Activated naive CD4-positive, alpha-beta T cell treated with anti-CD3 and anti-CD28 coated beads for 36 hours (primary cell): ENCODE measurements at places on chromosomes 13 and 19.

GRCh38 chr13:108276060-108276459, 6.5 kb downstream of the TNFSF13B start:
- DNase-seq, result no peak

DNA sequence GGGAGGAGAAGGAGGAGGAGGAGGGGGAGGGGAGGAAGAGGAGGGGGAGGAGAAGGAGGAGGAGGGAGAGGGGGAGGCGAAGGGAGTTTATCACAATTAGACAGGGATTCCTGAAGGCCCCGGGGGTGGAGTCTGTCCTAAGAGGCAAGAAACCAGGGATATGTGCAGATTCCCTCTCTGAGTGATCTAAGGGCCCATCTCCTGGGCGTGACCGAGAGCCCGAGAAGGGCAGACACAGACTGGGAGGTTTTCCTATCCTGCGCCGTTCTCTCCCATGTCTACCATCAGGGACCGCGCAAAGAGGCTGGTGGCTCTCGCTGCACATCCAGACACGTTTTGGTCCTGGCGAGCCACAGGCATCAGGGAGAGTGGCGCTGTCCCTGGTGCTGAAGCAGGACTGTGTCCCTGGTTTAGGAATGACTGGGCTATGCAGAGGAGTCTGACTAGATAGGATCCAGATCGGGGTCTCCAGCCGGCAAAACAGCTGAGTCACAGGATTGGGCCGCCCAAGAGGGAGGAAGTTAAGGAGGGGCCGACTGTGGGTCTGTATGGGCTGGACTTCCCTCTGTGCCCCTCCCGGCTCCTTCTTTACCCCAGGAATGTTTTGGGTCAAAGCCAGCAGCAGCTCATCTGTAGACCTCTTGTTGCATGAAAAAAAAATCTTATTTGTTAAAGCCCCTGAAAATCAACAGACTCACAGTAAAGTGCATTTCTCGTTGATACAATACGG, 17.9 kb upstream of the ZNF175 start:
- peak; percentile 76 for DNase-seq

GRCh38 chr19:53980539-53981375, 10.7 kb upstream of the CACNG6 start:
- DNase-seq, result no peak

DNA sequence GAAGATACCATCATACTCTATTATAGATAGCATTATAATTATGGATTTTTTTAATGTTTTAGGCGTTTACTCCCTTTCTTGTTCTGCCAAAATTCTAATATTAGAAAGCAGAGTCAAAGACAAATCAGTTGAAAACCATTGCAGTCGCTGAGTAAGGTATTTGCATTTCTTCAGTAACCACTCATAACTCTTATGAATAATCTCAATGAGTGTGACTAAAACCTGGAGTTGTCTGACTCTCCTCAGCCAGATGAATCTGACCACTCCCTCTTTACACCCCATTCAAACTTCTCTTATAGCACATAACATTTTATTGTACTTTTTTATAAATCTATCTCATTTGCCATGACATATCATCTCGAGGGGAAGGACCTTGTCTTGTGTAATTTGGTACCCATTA, 1006.5 kb downstream of the DIAPH3 start:
- DNase-seq, result no peak

- peak; percentile 15 for DNase-seq
Observed at GRCh38 chr19:45450012-45450333, 17.8 kb upstream of the FOSB start.

- DNase-seq, result no peak
Observed at GRCh38 chr19:55097864-55098715, 19.3 kb downstream of the PPP1R12C start.

GRCh38 chr13:60654415-60654814, 257.4 kb downstream of the TDRD3 start:
- DNase-seq, result no peak

GRCh38 chr13:93577105-93577504, 350.5 kb downstream of the GPC6 start:
- no peak for DNase-seq

DNA sequence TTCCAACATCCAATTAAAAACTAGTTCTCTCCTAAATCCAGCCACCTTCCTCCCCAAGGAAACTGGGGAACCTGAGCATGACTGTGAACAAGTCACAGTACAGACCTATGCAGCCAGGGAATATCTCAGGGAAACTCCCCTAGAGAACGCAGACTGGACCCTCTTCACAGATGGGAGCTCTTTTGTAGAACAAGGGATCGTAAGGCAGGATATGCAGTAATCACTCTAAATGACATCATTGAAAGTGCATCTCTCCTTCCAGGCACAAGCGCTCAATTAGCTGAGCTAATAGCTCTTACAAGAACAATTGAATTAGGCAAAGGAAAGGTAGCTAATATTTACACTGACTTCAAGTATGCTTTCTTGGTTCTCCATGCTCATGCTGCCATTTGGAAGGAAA, 1331.7 kb downstream of the UQCRFS1 start:
- DNase-seq, result no peak

- DNase-seq, result no peak
Observed at GRCh38 chr13:112761701-112762689, 72.2 kb downstream of the ATP11A start.

- no peak for DNase-seq
Observed at GRCh38 chr13:23696610-23697009, 126.4 kb downstream of the TNFRSF19 start.

DNA sequence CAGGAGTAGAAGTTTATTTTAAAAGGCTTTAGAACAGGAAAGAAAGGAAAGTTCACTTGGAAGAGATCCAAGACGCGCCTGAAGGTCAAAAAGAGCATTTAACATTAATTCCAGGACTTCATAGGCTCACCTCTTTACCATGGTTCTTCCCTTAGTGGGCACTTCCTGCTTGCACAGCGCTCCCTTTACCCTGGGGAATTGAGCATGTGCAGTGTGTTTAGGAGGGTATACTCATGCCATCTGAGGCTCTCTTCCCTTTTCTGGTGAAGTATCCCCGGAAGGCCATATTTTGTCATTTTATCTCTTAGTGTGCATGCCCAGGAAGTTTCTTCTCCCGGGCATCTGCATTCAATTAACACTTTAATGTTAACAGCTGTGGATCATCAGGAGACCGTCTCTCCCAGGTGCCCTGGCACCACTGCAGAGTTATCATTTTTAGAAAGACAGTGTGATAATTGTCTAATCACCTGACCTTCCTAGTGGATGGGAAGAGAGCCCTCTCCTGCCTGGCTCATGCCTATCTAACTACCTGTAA, 66.1 kb upstream of the ABCC4 start:
- no peak for DNase-seq

GRCh38 chr13:104534847-104535246, 1468.6 kb upstream of the SLC10A2 start:
- DNase-seq, result no peak

DNA sequence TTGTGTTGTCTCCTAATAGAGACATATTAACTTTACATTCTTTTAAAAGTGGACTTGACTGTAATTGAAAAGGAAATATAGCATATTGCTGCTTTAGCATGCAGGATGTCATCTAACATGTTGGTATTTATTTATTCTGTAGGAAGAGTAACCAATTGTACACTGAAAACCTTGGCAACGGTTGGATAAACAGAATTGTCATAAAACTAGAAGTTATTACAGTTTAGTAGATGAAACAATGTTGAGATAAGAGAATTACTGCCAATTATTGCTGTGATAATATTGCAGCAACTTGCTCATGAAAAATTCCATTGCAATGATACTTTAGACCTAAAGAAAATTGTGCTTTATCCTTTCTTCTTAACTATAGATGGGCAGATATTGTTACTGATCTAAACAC, 7.6 kb upstream of the ERCC5 start:
- no peak for DNase-seq

GRCh38 chr13:98524391-98524790, 52.5 kb downstream of the STK24 start:
- no peak for DNase-seq

DNA sequence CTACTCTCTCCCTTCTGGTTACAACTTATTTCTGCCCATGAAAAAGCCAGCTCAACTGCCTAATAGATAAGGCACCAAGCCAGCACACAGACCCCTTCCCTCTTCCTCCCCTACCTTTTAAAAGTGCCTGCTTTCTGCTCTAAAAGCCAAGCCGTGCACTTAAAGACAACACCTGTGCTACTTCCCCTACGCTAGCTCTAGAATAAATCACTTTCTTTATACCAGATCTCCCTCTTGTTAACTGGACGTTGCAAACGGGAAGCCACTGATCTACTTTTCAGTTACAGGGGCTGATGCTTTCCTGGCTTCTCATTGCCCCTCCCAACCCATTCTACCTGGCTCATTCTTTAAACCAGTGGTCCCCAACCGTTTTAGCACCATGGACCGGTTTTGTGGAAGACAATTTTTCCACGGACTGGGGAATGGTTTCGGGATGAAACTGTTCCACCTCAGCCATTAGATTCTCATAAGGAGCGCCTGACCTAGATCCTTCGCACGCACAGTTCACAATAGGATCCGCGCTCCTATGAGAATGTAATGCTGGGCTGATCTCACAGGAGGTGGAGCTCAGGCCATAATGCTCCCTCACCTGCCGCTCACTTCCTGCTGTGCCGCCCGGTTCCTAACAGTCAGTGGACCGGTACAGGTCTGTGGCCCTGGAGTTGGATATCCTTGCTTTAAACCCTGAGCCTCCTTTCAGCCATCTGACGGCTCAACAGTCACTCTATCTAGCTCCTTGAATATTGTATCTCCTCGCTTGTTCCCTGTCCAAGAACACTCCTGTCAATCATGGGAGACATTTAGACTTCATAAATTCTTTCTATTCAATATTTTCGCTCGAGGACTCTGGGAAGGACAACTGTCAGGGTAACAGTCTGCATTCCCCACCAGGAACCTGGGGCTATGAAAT, 841 bp upstream of the ZNF223 start:
- peak; percentile 50 for DNase-seq

- DNase-seq, result no peak
Observed at GRCh38 chr19:43983544-43983911, 460 bp upstream of the ZNF155 start.

DNA sequence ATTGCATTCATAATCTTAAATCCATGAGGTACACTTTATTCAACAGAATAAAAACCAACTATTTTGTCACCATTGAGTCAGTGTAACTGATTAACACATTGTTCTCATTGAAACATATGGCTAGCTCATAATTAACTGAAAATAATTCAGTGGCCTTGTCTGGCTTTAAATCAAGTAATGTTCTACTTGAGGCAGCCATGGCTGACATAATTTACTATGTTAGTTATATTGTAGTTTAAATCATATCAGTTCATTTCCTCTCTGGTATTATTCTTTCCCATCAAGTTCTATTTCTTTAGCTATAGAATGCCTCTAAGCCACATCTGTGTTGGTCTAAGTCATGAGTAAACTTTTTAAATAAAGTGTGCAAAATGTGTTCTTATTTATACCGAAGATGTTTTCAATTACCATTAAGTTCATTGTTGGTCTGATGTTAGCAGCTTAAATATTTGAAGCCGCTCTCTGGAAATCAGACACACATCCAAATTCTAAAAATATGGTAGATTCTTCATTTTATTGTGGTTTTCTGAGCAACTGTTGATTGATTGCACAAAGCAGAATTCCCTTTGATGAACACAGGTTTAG, 393.7 kb downstream of the GPC6 start:
- DNase-seq, result no peak

DNA sequence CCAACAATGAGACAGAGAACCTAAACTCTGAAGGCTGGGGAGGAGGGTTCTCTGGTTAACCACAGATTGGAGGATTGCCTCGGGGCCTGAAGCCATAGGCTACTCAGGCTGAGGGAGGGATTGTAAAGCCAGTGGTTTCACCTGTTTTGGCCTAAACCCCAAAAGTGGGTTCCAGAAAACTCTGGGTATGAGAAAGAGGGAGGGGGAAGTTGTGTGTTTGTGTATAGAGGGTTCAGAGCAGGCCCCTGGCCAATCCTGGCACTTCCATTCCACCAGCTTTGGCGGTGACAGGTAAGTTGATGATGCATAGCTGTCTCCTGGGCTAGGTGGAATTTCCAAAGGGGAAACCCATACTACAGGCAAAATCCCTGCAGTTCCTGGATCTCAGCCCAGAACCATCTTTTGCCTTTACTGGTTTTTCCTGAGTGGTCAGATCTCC, 13.5 kb upstream of the CCDC97 start:
- no peak for DNase-seq

- DNase-seq, result no peak
Observed at GRCh38 chr13:102566513-102566912, 30.3 kb upstream of the TPP2 start.

GRCh38 chr19:41434450-41434849, 5.3 kb downstream of the DMAC2 start:
- no peak for DNase-seq

DNA sequence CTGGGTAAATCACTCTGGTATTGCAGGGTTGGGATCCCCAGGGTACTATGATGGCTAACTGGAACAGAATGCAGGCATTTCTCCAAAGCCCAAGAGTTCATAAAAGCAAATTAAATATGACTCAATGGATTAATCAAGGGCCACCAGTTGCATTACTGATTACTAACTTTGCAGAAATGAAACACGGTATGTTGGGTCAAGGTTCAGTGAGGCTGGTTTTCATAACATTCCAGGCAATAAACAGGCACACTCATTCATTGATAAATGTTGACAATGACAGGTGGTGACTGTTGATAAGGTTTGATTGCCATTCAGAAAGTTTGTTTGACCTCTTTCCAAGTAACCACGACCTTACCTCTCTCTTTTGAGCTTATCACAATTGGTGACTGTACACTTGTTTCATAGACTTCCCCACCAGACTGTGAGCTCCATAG, 506 bp upstream of the AP1M1 start:
- no peak for DNase-seq

- no peak for DNase-seq
Observed at GRCh38 chr19:57025491-57025890, 94.3 kb upstream of the USP29 start.

DNA sequence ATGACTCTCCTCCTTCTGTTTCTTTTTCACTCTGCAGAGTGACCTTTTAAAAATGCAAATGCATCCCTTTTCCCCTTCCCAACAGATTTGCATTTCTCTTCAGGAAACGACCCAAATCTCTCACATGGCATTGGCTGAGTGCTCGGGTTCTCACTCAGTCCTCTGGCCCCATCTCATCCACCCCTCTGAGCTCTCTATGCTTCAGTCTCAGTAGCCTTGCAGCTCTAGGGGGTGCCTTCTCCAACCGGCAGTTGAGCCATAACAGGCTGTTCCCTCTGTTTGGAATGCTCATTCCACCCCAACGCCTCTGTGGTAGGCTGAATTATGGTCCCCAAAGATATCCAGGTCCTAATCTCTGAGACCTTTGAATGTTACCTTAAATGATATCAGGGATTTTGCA, 78.2 kb downstream of the AKAP11 start:
- no peak for DNase-seq
